ENCODE measurements at places on chromosomes 11 and 22.

DNA sequence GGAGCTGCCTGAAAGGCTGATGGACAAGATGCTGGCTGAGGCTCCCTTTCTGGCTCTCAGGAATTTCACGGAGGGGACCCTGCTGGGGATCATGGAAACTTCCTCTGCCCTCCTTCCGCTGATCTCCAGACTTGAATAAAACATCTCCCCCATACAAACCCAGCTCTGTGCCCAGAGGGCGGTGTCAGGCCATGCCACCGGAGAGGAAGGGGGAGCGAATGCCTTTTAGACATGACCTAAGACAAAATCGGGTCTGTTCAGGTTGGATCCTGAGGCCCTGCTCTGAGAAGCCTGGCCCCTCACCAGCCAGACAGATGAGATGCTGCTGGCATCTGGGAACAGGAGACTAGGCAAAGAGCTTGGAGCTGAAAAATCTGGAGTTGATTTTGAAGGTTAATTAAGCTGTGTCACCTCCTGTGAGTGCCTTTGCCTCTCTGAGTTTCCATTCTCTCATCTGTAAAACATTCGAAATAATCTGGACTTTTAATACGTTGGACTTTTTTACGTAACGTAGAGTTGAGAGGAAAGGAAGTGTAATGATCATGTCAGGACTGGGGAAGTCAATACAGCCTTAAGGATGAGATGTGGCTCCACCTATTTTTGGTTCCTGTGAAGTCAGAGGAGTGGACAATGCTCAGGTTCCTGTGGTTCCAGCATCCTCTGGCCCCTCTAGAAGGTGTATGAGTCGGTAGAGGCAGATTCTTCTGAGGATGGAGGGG, 163.6 kb downstream of the ST3GAL4 start:
- DNase-seq, result no peak

GRCh38 chr22:24424001-24424900, 3.1 kb upstream of the ADORA2A start:
- DNase-seq, result peak; percentile 34

DNA sequence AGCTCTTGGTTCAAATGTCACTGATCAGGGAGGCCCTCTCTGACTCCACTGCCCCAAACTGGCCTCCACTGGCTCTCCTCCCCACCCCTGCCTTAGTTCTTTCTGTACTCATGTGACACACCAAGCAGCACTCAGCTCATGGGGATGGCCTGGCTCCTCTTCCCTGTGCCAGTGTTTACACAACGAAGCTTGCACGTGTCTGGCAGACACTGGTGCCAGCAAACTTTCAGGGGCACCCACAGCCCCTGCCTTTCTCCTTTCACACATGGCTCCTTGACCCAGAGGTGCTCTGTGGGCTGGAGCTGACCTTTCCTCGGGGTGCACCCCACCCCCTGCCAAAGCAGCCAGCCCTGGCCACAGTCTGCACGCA, 37.6 kb upstream of the PARVG start:
- DNase-seq, result no peak

GRCh38 chr22:33194529-33195077, 136.4 kb upstream of the SYN3 start:
- DNase-seq, result no peak

GRCh38 chr11:112778877-112779266, 182.3 kb upstream of the NCAM1 start:
- DNase-seq, result no peak

GRCh38 chr11:82229341-82229740, 504.3 kb downstream of the FAM181B start:
- DNase-seq, result no peak

- DNase-seq, result no peak
These were observed 15.6 kb upstream of the MFRP start for GRCh38 chr11:119361941-119362725.

DNA sequence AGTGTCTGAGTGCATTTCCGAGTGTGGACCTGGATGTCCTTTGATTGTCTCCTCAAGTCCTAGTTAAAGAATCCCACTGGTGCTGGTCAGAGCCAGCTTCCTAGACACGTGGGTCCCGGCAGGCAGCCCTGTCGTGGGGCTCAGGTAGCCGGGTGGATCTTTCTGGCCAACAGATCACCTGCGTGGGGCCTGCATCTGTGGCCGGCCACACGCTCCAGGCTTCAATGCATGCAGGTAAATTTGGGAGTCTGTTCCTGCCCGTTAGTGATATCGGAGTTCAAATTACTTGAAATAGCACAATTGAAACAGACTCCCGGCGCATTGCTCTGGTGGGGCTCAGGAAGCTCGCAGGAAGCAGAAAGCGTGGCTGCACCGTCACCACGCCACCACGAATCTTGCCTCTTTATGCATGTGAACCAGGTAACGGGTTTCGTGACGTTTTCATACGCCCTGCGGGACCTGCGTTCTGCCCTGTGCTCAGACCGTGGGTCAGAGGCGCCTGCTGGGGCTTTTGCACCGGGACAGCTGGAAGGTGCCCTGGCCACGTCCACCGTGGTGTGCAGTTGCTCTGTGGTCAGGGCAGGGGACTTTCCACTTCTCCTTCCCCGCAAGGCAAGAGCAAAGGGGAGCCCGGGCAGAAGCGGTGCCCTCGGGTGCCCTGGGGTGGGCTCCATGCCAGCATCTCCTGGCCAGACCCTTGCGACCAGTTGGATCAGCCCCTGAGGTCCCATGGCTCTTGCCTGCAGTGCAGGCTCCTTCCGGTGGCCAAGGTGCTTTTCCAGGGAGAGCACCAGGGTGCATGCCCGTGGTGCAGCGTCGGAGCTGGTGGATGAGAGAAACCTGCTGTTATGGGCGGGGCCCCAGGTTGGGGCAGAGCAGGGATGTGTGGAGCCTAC, 803.5 kb downstream of the BRD1 start:
- DNase-seq, result no peak

DNA sequence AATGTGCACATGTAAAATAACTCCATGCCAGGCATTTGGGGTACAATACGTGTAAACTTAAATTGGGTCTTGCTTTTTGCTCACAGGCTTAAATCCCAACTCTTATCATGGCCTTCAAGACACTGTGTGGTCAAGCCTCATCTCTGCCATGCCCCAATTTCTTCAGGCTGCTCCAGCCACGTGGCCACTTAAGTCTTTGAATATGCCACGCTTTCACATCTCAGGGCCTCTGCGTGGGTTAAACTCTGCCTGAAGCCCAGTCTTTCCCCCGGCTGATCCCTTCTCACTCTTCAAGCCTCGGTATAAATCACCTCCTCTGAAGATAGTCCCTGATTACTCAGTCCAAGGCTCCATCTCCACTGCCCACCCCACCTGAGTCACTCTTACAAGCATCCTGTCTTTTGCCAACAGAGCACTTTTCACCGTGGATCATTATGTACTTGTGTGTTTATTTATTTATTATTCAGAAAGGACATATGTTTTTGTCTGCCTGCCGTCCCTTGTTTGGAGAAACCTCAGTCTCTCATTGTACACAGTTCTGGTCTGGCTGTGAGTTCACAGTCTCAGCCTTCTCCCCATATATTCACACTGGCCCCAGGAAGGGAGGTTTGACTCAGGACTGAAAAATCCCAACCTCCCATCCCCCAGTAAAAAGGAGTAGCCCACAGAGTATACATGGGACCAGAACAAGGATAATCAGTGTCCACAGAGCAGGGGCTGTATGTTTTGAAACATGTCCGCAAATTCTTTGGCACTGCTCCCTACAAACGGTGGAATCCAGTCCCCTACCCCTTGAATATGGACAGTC, 344.7 kb downstream of the MN1 start:
- peak; percentile 62 for DNase-seq

GRCh38 chr22:23110190-23110921, 31.4 kb downstream of the RSPH14 start:
- DNase-seq, result peak; percentile 57

- DNase-seq, result no peak
These were observed 760.3 kb downstream of the CNTN5 start for GRCh38 chr11:99781074-99781473.

GRCh38 chr11:36412781-36413383, 97.2 kb downstream of the TRAF6 start:
- no peak for DNase-seq

- DNase-seq, result peak; percentile 83
These were observed 13.9 kb downstream of the OTUB1 start for GRCh38 chr11:64000026-64000739.

DNA sequence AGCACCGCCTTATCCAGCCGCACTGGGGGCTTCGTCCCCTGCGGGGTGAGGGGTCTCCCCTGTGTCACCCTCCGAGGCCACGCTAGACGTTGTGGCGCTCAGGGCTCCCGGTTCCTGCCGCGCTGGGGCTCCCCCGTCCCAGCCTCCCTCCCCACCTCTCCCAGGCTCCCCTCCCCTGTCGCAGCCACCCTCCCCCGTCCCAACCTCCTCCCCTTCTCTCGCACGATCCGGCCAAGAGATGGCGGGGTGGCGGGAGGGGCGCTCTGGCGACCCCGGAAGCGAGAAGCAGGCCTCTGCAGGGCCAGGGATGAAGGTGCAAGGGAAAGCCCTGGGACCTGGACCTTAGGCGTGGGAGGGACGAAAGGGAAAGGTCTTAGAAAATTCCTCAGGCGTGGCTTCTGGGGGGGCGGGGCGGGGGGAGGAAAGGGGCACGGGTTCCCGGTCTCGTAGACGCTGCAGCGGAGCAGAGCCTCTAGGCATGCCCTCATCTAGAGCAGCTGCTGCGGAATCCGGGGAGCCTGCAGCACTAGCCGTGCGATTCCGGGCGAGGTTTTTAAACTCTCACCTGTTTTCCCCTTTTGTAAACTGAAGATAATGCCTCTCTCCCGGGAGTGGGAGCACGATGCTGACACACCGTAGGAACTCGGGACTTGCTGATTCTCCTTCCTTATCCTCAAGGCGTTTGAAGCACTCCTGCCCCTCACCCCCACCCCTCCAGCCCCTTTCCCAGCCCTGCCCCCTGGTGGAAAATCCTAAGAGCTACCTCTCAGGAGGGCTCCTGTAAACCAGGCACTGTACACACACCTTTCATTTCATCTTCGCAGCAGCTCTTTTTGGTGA, 14.4 kb downstream of the KCNJ5 start:
- peak; percentile 56 for DNase-seq

- DNase-seq, result no peak
These were observed 121.7 kb downstream of the ZNF280B start for GRCh38 chr22:22386602-22387385.

GRCh38 chr11:86162239-86162638, 82.3 kb upstream of the EED start:
- DNase-seq, result peak; percentile 49

- DNase-seq, result peak; percentile 91
These were observed 29.3 kb downstream of the CELF1 start for GRCh38 chr11:47523490-47524225.

DNA sequence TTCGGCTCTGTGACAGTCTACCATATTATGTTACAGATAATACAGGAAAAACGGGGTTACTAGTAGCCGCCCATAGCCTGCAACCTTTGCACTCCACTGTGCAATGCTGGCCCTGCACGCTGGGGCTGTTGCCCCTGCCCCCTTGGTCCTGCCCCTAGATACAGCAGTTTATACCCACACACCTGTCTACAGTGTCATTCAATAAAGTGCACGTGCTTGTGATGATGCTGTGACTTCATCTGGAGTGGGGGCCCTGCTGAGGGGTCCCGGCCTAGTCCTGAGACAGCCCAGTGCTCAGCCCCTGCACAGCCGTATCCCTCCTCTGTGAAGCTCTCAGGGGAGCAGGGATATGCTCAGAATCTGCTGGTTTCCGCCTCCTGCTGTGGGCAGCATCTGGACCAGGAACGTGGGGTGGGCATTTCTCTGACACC, 1.2 kb downstream of the IFITM1 start:
- no peak for DNase-seq

GRCh38 chr22:47372596-47373385, 610.3 kb downstream of the TBC1D22A start:
- no peak for DNase-seq

- no peak for DNase-seq
These were observed 771.1 kb upstream of the LUZP2 start for GRCh38 chr11:23725752-23726151.

GRCh38 chr11:89443361-89444322, 47.5 kb downstream of the NOX4 start:
- DNase-seq, result no peak

- DNase-seq, result no peak
These were observed 13.0 kb downstream of the TUB start for GRCh38 chr11:8093931-8094575.

GRCh38 chr11:112235750-112236390, 9.6 kb downstream of the PTS start:
- DNase-seq, result no peak

DNA sequence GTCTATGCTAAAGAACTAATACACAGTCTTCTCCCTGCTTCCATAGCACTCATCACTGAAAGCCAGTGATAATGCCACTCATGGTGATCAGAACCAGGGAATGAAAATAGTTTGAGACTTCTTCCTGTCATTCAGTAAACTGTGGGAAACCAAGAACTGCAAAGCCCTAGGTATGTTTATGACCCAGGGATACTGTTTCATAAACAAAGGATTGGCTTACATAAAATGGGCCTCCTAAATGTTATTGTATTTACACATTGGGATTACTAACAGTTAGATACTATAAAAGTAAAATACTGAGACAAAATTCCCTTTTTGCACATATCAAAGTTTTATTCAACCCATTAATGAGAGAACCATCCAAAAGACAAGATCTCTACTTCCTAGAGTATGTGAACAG, 21.3 kb upstream of the CWF19L2 start:
- no peak for DNase-seq

GRCh38 chr11:74749965-74750296, 1.3 kb downstream of the RNF169 start:
- no peak for DNase-seq

DNA sequence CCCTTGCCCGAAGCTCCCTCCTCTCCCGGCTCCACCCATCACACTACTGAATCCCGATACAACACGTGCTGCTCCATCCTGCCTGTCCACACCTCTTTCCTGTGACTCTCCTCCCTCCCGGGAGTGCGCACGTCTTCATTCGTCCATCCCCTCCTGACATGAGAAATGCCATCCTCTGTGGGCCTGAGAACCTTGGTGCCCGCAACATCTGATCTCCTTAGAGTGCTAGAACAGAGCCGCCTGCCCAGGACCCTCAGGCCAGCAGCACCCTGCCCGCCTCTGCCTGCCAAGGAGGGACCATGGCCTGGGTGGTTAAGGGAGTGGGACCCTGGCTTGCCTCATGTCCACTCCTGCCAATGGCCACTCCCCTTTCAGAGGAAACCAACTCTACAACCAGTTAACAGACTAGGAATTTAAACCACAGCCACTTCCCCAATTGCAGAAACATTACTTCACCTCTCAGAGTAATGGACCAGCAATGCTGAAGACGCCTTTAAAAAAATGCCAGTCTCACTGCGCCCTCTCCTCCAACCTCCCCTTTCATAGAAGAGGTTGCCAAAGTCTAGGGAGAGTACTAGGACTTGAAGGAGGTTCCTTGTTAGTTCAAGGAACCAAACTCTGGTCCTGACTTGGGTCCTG, 466.3 kb downstream of the OPCML start:
- DNase-seq, result no peak

All from dermis blood vessel endothelial cell (primary cell).